ENCODE measurements at places on chromosomes 16 and 17.
A peak's percentile ranks its signal among the peaks of the same experiment; 100 is the strongest.

DNA sequence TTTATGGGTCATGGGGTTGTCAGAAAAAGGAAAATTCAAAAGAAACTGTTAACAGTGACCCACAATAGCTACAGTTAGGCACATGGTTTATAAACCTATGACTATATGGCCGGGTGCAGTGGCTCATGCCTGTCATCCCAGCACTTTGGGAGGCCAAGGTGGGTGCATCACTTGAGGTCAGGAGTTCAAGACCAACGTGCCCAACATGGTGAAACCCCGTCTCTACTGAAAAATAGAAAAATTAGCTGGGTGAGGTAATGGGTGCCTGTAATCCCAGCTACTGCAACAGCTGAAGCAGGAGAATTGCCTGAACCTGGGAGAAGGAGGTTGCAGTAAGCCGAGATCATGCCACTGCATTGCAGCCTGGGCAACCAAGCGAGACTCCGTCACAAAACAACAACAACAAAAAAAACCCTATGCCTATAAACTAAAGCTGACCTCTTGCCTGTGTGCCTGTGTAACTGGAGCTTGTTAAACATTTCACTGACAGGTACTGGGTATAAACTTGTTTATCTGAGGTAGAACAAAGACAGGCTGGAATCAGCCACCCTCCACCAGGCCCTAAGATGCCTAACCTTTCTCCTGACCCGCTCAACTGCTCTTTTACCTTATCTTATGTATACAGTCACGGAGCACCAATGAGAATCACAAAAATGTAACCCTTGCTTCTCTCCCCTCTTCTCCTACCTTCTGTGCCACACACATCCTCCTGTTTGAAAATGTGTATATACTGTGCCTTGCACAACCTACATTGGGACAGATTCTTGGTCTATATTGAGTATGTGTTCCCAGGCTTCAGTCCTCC lies 62.9 kb upstream of the ATF7IP2 start:
- no peaks in the 10 kb centered on the region for H3K36me3 ChIP-seq
- no peaks in the 10 kb centered on the region for H3K27me3 ChIP-seq
- peak; percentile 15 for DNase-seq
- H3K4me1 ChIP-seq: no peaks in the 10 kb centered on the region
- no peak overlapping the region for H3K4me3 ChIP-seq

GRCh38 chr17:34248511-34249024 lies 6.5 kb upstream of the CCL2 start:
- peaks cover 59% of the 10 kb centered on the region for H3K4me1 ChIP-seq
- peak; percentile 19 for DNase-seq
- no peak overlapping the region for H3K4me3 ChIP-seq
- H3K27me3 ChIP-seq: peaks cover 3% of the 10 kb centered on the region
- no peak overlapping the region for H3K27ac ChIP-seq

GRCh38 chr17:63494300-63494928 lies 17.6 kb downstream of the ACE start:
- H3K36me3 ChIP-seq: peaks cover 13% of the 10 kb centered on the region
- no peaks in the 10 kb centered on the region for H3K27me3 ChIP-seq
- H3K4me3 ChIP-seq: no peak overlapping the region
- H3K4me1 ChIP-seq: no peaks in the 10 kb centered on the region

- H3K4me3 ChIP-seq: no peak overlapping the region
- H3K4me1 ChIP-seq: no peaks in the 10 kb centered on the region
- DNase-seq: no peak
- H3K27ac ChIP-seq: no peak overlapping the region
- no peaks in the 10 kb centered on the region for H3K27me3 ChIP-seq
Measured at GRCh38 chr16:85708338-85708737, 19.6 kb upstream of the GINS2 start.

DNA sequence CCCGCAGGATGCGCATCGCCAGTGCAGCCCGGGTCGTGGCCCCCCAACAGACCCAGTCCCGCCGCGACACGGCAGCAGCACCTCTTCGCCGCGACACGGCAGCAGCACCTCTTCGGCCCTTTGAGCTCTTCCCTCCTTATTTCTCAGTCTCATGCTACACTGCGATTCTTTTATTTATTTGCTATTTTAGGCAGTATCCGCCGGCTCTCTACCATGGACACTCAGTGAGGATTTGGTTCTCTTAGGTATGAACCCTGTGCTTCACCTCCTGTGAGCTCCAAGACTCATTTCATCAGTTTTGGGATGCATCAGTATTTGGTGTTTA lies 8.3 kb upstream of the MAP2K3 start:
- H3K27ac ChIP-seq: no peak overlapping the region
- peak overlapping the region; percentile 80 for H3K4me3 ChIP-seq
- no peaks in the 10 kb centered on the region for H3K36me3 ChIP-seq
- no peak for DNase-seq

GRCh38 chr16:56616608-56617211 lies 8.3 kb downstream of the MT2A start:
- H3K27ac ChIP-seq: no peak overlapping the region
- peak overlapping the region; percentile 30 for H3K4me3 ChIP-seq
- H3K4me1 ChIP-seq: peaks cover 11% of the 10 kb centered on the region

- H3K4me1 ChIP-seq: no peaks in the 10 kb centered on the region
- no peak for DNase-seq
- no peaks in the 10 kb centered on the region for H3K27me3 ChIP-seq
- no peaks in the 10 kb centered on the region for H3K36me3 ChIP-seq
Measured at GRCh38 chr17:12896180-12896785, 107.0 kb downstream of the ARHGAP44 start.

- no peak overlapping the region for H3K4me3 ChIP-seq
- H3K4me1 ChIP-seq: no peaks in the 10 kb centered on the region
- no peak for DNase-seq
- H3K27me3 ChIP-seq: no peaks in the 10 kb centered on the region
Measured at GRCh38 chr16:78142788-78143187, 43.3 kb downstream of the WWOX start.

DNA sequence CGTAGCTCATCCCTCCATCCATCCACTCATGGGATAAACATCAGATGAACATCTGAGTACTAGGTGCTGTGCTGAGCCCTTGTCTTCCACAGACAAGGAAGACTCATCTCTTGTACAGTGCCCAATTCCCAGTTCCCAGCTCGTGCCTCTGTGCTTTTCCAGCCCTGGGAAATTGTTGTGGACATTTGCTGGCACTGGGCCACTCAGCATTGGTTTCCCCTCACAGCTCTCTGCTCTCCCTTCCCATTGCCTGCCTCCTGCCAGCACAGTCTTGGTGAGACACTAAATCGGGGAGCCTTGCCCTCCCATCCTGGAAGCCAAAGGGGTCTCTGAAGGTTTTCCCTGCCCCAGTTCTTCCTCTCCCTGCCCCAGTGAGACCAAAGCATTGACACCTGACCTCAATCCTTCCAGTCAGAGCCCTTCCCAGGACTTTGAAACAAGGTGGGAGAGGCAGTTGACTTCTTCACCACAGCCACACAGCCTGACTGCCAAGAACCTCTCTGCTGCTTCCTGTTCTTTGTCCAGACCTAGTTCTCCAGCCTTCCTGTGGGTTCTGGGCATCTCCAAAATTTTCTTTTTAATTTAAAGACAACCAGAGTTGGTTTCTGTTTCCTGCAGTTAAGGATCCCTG lies 50.2 kb downstream of the WSB1 start:
- H3K36me3 ChIP-seq: no peaks in the 10 kb centered on the region
- H3K27me3 ChIP-seq: no peaks in the 10 kb centered on the region
- peaks cover 50% of the 10 kb centered on the region for H3K4me1 ChIP-seq
- H3K4me3 ChIP-seq: peak overlapping the region; percentile 31
- peak; percentile 93 for DNase-seq

DNA sequence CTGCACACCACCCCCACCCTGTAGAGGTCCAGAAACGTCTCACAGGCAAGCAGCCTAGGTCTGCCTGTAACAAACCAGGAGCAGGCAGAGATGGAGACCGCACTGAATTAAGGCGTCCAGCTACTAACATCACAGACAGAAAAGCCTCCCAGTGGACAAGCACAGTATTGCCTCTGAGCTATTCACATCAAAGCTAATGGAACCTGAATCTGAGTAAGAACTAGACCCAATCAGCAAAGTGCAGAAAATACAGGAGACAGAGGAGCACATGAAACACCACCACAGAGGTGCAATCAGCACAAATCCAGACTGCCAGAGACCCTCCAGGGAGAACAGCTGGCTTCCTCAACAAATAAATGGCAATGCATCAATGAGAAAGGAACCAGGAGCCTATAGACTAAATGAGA lies 22.2 kb upstream of the PEMT start:
- no peak overlapping the region for H3K27ac ChIP-seq
- H3K4me1 ChIP-seq: no peaks in the 10 kb centered on the region
- DNase-seq: peak; percentile 83
- H3K27me3 ChIP-seq: no peaks in the 10 kb centered on the region
- no peaks in the 10 kb centered on the region for H3K36me3 ChIP-seq

GRCh38 chr16:21618281-21618680 lies 18.9 kb downstream of the METTL9 start:
- no peak for DNase-seq
- peaks cover 41% of the 10 kb centered on the region for H3K4me1 ChIP-seq
- H3K27me3 ChIP-seq: no peaks in the 10 kb centered on the region
- no peak overlapping the region for H3K4me3 ChIP-seq

- DNase-seq: no peak
- H3K4me1 ChIP-seq: no peaks in the 10 kb centered on the region
- H3K36me3 ChIP-seq: no peaks in the 10 kb centered on the region
- no peak overlapping the region for H3K4me3 ChIP-seq
Measured at GRCh38 chr16:78275420-78275819, 176.0 kb downstream of the WWOX start.

DNA sequence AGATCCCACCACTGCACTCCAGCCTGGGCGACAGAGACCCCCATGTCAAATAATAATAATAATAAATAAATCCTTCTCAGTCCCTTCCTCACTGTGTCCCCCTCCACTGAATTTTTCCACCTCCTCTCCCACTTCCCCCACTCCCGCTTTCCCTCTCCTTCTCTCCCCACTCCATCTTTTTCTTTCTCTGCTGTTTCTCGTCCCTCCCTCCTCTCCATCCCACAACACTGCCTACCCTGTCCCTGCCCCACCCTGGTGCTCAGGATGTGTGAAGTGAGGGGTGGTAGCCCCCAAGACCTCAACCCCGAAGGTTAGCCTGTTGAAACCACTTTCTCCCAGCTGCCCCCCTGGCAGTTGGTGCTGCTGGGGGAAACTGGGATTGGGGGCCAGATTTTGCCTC lies 34.4 kb upstream of the STH start:
- no peaks in the 10 kb centered on the region for H3K36me3 ChIP-seq
- no peak for DNase-seq
